Muscle of arm (tissue), 14 donors: ENCODE measurements at places on chromosomes 5 and 9.

DNA sequence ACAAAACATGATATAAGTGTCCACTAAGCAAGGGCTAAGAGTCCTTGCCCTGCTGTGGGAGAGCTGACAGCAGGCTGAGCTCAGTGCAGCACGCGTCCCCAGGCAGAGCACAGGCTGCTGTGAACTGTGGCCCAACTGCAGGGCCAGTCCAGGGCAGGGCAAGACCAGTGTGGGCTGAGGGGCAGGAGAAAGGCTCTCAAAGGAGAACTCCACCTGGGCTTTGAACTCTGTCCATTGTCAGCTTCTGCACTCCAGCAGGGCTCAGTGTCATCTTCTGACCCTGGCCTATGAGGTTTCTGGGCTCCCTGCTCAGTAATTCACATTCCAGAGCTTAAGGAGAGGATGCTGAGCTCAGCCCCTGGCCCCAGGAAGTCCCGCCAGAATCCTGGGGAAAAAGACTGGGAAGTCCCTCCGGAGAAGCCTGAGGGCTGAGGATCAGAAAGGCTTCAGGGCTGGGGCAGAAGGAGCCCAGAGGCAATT is 37.4 kb downstream of the LHFPL2 start:
- no peak for DNase-seq

DNA sequence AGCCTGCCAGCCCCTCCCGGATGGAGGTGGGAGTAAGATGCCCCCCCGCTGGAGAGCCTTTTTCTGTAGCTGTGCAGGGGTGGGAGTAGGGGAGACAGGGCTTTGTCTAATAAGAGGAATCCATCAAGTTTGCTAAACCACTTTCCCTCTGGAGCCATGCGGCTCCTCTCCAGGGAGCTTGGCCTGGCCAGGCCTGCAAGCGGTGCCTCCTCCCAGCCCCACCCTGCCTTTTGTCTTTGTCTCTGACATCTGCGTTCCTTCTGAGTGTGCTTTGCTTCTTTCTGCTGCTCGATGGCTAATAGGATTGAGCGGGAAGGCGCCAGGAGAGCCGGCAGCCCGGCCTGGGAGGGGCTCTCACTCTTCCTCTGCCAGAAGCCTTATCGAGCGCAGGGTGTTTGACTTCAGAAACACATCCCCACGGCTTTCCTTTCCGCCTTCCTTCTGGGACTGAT is 26.7 kb upstream of the FCN1 start:
- DNase-seq, result no peak

GRCh38 chr5:144102361-144102760 is 68.1 kb downstream of the YIPF5 start:
- no peak for DNase-seq

- DNase-seq, result no peak
Measured at GRCh38 chr9:27467486-27467885, 56.6 kb upstream of the IFNK start.

DNA sequence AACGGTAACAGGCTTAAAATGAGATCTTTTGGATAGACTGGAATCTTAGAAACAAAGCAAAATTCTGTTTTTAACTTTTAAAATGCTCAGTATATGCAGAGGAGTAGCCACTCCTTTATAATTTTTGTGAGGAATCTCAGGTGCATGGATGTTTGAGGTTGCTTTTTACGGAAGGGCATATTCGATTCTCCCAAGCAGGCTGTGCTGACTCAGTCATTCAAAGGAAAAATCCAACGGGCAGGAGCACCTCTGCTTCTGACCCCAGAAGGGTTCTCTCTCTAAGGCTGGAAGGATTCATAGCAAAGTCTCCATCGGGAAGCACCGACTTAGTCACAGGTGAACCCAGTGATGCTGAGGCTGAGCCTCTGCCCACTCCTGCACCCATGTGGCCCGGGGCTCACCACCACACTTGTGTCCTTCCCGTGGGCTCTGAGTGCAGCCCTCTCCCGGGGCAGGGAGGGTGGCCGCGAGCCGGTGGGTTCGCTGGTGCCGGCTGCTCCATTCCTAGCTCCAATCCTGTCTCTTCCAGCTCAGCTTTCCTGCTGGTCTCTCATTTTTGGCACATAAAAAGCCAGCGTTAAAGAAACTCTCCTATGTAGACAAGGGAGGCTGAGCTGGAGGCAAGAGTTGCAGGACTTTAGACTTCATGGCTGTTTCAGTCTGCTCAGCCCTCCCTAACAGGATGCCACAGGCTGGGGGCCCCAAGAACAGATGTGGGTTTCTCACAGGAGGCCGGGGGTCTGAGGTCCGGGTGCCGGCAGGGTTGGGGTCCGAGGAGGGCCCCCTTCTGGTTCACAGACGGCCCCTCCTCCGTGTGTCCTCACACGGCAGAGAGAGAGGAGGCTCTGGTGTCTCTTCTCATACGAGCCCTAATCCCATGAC is 135.6 kb upstream of the LPCAT1 start:
- no peak for DNase-seq

GRCh38 chr9:129201289-129201688 is 23.2 kb upstream of the IER5L start:
- DNase-seq, result no peak

GRCh38 chr5:168062239-168062638 is 229.2 kb upstream of the WWC1 start:
- no peak for DNase-seq

GRCh38 chr5:140794595-140795258 is at the start of gene PCDHA2:
PCDHA2 (plus strand) TSS chr5:140794852.
- DNase-seq, result no peak

GRCh38 chr9:126927419-126927818 is 12.8 kb downstream of the RALGPS1 start:
- DNase-seq, result no peak

DNA sequence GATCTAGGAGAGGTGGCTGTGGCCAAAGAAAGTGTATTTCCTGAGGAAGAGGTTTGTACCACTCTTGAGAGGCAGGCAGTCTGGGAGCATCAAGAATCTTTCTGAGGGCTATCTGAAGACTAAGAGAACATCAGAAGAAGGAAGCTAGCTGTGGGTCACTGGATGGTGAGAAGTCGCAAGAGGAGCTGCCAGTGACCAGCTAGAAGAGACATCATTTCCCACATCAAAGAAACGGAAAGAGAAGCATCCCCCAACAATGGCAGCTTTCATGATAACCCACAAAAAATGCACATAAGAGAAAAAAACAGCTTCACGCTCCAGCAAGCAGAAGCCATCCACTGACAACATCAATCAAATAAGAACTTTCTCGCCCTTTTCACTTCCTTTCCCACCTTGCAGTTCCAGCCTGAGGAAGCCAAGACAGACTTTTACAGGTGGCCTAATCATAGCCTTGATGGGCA is 25.0 kb upstream of the CEP78 start:
- no peak for DNase-seq

DNA sequence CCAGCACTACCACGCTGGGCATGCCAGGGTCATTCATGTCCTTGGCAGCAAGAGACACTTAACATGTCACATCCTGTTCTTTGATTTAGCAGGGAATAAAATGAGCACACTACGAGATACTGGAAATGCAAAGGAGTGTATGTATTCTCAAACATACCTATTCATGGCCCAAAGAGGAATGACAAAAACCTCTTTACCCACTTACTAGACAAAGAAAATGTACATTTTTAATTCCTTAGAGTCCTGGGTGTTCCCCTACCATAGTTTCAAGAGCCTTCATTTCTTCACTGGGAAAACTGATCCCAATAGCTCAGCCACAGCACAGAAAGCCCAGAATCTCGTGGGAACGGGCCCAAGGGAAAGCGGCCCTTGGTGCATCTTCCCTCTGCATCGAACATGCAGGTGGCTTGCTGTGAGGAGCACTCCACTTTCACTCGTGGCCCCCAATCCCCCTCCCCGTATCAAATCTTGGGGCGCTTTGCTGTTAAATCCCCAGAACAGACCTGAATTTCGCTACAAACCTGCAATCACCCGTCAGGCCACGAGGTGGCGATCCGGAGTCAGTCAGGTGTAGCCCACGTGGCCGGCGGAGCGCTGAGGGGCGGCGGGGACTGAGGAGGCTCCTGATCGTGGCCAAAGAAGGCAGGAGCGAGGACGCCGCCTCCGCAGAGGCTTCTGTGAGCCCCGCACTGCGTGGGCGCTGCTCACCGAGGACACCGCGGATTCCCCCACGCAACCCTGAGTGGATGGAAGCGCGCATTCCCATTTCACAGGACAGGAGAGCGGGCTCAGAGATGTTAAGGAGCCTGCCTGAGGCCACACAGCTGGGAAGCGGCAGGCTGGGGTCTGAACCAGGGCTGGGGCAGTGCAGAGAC is 91.4 kb downstream of the LMX1B start:
- peak; percentile 78 for DNase-seq

- no peak for DNase-seq
Measured at GRCh38 chr5:140324041-140324600, 21.2 kb upstream of the PFDN1 start.

DNA sequence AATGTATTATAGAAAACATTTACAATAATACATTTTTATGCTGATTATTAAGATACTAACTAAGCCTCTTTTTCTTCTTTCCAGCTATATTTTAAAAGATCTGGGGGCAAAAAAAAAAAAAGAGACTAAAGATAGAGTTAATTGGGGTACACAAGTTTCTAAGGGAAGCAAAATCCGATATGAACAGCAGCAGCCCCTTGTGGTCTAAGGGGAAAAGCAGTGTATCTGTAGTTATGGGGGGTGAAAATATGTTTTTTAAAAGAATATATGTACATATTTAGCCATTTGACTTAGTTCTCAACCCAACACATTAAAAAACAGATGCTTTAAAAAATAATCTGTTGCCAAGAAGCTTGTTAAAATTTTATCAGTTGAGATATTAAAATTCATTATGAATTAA is 134.3 kb upstream of the POU5F2 start:
- no peak for DNase-seq

DNA sequence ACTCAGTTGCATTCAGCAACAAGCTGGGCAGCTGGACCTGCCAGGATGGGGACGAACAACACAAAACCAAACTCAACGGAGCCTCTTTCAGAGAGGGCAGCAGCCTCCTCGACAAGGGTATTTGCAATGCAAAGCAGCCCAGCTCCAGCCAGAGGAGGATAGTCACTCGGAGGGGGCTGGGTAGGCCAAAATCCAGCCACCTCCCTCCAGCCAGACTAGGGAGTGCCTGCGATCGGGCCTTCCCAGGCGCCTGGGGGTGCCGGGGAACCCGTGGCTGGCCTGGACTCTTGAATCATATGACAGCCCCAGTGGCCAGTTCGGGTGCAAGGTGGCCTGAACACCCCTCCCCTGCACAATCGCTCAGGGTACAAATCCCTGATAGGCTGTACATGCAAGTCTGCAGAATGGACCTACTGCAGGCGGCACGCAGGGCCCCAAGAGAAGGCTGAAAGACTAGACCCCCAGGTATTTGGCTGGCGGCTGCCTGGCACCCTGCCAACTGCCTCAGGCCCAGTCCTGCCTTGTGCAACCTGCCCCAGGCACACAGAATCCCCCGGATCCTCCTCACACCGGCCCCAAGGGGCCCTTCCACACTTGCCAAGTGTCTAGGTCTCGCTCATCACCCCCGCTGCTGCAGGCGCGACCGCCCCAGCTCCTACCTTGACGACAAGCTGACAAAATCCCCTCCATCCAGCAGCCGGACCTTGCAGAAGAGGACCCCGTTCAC is 1.3 kb downstream of the EEIG1 start:
- no peak for DNase-seq

- peak; percentile 90 for DNase-seq
Measured at GRCh38 chr9:27414220-27414761, 109.8 kb upstream of the IFNK start.

- no peak for DNase-seq
Measured at GRCh38 chr9:132135456-132135855, 26.4 kb upstream of the NTNG2 start.

GRCh38 chr5:135089912-135090311 is 55.9 kb upstream of the PITX1 start:
- DNase-seq, result no peak

DNA sequence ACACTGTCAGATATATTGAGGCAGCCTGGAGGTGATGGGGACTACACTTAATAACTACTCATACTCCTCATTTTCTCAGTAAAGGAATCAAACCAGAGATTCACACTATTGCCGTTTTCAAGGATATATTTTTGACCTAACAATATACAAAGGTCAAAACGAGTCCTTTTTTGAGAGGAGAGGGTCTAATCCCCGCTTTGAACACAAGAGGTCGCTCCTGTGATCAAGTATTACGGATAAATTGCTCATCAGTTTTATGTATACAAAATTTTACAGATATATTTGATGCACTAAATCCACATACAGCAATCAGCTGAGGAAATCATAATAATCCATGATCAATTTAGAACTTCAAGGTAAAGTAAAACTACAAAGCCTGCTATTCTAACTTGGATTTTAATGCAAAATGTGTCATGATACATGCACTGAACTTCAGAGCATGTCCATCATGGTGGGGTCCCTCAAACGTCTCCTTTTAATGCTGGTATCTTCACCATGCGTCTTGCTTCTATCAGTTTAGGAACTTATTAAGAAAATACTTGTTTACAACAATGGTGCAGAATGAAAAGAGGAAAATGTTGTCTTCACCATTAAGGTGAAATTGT is 2.5 kb upstream of the ISL1 start:
- no peak for DNase-seq

DNA sequence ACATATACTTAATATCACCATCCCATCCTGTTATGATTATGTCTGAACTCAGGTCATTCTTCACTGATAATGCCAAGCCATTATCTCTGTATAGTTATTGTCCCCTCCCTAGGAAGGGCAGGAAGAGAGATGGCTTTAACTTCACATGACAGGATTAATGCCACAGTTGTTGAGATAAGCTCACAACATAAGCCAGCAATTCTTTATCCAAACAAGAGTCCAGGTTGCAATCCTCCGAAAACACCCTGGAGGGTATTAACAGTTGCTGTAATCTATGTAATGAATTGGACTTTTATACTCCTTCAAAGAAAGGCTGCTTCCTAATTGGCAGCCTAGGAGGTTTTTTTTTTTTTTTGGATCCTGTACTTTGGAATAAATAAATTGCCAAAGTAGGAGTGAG is 779.4 kb downstream of the SEMA5A start:
- no peak for DNase-seq

GRCh38 chr5:44860267-44860666 is 51.5 kb downstream of the MRPS30 start:
- no peak for DNase-seq

DNA sequence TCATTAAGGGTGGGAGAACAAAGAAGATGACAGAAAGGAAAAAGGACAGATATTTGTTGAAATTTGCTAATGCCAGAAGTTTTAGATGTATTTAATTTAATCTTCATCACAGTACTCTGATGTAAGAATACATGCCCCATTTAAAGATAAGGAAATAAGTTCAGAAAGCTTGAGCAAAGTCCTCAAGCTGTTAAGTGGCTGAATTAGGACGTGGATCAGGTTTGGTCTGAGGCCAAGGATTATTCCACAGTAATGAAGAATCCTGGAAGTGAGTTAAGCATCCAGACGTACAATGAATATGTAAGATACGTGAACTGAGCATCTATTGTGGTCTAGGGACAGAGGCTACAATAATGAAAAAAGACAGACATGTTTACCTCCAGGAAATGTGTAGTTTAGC is 671.3 kb downstream of the PRELID2 start:
- DNase-seq, result no peak

GRCh38 chr5:154479944-154480750 is 2.1 kb upstream of the HAND1 start:
- DNase-seq, result no peak

DNA sequence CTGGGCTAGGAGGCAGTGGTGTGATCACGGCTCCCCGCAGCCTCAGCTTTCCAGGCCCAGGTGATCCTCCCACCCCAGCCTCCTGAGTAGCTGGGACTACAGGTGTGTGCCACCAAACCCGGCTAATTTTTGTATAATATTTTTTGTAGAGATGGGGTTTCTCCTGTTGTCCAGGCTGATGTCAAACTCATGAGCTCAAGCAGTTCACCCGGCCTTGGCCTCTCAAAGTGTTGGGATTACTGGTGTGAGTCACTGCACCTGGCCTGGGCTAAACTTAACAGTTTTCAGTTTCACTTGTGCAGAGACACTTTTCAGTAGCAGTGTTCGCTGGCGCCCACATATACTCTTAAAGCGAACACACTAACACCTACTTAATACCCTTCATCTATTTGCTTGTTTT is 205.6 kb upstream of the ZNF608 start:
- no peak for DNase-seq
